ENCODE measurements at places on chromosomes 1 and 21.

GRCh38 chr1:212107481-212107880, 71.9 kb downstream of the DTL start:
- no peak for DNase-seq

DNA sequence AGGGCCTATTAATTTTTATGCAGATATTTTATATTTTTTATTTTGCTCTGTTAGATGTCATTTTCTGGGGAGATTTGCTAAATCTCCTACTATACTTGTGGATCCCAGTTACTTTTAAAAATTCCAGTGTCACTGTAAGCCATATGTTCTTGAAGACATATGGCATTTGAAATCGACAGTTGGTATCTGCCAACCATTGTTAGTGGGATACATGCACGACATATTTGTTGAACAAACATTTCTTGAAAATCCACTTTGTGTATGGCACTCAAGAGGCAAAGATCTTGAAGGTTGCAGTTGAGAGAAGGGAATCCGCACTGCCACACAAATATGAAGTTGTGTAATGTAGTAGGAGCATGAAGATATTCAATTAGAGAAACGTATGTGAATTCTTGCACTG, 287.7 kb downstream of the HHAT start:
- no peak for DNase-seq

- DNase-seq: peak; percentile 53
Observed at GRCh38 chr1:225882694-225883615, 775 bp upstream of the TMEM63A start.

- no peak for DNase-seq
Observed at GRCh38 chr1:79741720-79742421, 735.3 kb upstream of the ADGRL4 start.

DNA sequence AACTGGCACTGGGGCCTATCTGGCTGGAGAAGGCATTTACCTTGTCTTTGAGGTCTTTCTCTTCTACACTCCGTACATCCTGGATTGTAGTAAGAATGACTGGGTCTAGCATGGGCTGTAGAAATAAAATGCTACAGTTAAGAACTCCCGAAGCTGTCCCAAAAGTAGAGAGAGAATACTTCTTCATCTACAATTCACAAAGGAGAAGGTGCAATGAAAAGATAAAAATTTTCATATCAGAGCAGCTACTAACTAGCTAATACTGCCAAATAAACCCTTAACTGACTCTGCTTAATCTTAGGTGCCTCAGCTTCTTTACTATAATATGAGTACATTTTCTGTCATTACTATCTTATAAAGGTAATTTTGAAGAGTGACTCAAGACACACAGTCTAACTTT, 55.6 kb downstream of the USP24 start:
- peak; percentile 69 for DNase-seq

GRCh38 chr1:188817814-188818213, 1659.8 kb downstream of the BRINP3 start:
- no peak for DNase-seq

DNA sequence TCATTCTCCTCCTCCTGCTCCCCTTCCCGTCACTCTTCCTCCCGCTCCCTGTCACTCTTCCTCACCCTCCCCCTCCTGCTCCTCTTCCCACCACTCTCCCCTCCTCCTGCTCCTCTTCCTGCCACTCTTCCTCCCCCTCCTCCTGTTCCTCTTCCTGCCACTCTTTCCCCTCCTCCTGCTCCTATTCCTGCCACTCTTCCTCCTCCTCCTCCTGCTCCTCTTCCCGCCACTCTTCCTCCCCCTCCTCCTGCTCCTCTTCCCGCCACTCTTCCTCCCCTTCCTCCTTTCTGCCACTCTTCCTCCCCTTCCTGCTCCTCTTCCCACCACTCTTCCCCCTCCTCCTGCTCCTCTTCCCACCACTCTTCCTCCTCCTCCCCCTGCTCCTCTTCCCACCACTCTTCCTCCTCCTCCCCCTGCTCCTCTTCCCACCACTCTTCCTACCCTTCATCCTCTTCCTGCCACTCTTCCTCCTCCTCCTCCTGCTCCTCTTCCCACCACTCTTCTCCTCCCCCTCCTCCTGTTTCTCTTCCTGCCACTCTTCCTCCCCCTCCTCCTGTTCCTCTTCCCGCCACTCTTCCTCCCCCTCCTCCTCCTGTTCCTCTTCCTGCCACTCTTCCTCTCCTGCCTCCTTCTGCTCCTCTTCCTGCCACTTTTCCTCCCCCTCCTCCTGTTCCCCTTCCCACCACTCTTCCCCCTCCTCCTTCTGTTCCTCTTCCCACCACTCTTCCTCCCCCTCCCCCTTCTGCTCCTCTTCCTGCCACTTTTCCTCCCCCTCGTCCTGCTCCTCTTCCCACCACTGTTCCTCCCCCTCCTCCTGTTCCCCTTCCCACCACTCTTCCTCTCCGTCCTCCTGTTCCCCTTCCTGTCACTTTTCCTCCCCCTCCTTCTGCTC, 28.7 kb upstream of the ARTN start:
- DNase-seq: no peak

- peak; percentile 13 for DNase-seq
Observed at GRCh38 chr1:197213193-197213592, 54.9 kb upstream of the CRB1 start.

- DNase-seq: no peak
Observed at GRCh38 chr1:39701049-39701439, 9.8 kb upstream of the HPCAL4 start.

GRCh38 chr1:111903871-111904449, 85.5 kb downstream of the KCND3 start:
- no peak for DNase-seq

DNA sequence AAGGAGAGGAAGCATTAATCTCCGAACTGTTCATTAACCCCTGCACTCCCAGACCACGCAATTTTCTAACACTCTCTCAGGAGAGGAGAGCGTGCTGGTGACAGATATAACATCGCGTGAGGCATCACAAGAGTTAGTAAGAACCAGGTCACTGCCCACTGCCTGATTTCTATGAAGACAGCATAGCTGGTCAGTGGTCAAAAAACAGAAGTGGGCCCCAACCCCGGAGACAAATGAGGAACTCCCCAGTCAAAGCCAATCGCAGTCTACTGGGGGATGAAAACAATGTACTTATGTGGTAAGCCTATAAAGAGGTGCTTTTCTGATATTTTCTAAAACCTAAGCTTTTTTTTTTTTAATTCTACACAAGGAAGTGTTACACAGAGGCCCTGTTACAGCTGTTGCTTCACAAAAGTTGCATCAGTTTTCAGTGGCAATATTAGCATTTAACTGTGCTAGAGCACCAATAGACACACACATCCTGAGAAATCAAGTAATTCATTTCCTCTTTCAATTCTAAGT, 231.8 kb upstream of the IRF2BP2 start:
- peak; percentile 52 for DNase-seq

DNA sequence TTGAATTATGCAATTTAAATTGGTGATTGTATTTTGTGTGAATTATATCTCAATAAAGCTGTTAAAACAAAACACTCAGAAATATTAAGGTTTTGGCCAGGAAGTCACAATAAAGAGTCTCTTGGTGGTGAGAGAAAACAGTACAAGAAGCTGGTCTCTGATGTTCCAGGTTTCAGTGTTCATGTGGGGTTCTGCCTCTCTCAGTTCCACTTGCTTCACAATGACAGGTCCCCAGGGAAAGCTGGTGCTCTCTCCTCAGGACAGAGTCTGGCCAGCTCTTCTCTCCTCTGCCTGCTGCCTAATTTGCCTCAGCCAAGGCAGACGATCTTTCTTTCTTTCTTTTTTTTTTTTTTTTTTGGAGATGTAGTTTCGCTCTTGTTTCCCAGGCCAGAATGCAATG, 342.9 kb upstream of the PLXNA2 start:
- no peak for DNase-seq

GRCh38 chr1:95124342-95124741, 7.2 kb downstream of the TLCD4 start:
- no peak for DNase-seq

DNA sequence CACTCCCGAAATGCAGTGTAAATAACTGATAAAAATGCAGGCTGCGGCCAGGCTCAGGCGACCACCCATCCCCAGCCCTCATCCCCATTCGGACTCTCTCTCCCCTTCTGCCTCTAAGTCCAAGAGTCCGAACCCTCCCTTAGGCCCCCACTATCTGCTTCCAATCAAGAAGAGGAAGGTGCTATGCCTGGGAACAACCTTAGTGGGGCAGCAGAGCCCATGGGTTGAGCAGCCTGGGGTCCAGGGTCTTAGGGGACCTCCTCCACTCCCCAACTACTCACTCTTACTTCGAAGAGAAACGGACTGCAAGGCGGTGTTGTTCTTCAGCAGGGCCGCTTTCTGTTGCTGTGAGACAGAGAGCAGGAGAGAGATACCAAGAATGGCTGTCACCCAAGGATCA, 12.2 kb downstream of the ARHGEF2 start:
- no peak for DNase-seq

DNA sequence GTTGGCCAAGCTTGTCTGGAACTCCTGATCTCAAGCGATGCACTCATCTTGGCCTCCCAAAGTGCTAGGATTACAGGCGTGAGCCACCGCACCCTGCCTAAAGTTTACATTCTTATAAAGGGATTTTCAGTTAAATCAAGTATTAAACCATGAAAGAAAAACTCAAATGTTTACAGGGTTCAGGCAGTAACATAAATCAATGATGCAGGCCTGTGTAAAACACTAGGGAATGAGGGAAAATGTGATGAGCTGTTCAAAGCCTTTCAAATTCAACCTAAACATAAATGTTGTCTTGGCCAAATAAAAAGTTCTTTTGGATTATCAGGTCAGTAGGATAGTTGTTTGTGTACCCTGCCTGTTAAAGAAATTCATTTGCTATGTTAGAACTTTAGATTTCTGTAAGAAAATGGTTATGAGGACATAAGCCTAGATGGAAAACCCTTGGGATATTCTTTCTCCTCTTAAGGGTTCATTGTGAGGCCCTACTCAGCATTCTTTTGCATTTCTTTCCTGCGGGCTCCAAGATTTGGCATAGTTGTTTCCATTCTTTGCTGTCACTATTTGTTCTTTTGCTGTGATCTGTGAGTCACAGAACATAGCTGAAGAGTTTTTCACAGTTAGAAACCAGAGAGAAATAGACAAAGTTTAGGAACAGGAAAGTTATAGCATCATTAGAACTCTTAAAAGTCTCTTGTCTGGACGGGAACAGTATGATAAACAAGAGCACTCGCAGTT, 8.9 kb upstream of the ZRANB2 start:
- DNase-seq: no peak

- no peak for DNase-seq
Observed at GRCh38 chr1:245615001-245615400, 460.2 kb downstream of the KIF26B start.

GRCh38 chr1:153640861-153641260, 7.0 kb downstream of the CHTOP start:
- no peak for DNase-seq

DNA sequence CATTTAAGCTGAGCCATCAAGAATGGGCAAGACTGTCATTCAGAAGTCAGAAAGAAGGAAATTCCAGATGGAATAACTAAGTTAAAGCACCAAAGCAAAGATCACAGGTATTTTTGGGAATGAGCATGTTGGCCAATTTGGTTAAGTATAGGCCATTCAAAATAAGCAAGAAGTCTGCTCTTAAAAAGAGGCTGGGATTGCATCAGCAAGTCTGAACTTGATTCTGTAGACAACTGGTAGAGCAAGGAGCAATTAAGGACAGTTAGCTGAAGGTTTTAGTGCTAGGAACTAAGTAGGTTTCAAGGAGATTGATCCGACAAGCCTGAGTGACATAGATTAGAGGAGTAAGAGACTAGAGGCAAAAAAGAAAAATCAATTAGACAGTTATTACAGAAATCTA, 8.4 kb downstream of the ANKRD45 start:
- DNase-seq: no peak

DNA sequence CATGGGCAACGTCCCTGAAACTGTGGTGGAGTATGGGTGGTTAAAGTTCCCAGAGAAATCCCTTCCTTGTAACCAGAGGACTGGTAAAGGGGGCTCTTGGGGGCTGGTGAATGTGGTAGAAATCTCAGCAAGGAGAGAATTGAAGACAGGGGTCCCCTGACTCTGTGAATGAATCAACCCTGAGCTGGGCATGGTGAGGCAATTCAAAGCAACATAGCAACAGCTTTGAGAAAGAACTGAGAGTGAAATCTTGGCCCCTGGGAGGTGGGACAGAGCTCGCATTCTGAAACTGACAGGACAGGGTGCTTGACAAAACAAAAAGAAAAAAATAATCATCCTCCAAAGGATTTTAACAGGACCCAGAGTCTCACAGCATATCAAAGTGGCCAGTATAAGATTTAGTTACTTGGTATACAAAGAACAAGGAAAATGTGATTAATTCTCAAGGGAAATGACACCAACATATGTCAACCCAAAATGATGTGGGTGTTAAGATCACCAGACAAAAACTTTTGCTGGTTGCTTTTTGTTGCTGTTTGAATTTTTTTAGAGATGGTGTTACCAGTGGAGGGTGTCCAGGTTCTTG, 11.7 kb upstream of the SUMO3 start:
- no peak for DNase-seq

- peak; percentile 33 for DNase-seq
Observed at GRCh38 chr1:1889847-1890505, 911 bp downstream of the GNB1 start.

DNA sequence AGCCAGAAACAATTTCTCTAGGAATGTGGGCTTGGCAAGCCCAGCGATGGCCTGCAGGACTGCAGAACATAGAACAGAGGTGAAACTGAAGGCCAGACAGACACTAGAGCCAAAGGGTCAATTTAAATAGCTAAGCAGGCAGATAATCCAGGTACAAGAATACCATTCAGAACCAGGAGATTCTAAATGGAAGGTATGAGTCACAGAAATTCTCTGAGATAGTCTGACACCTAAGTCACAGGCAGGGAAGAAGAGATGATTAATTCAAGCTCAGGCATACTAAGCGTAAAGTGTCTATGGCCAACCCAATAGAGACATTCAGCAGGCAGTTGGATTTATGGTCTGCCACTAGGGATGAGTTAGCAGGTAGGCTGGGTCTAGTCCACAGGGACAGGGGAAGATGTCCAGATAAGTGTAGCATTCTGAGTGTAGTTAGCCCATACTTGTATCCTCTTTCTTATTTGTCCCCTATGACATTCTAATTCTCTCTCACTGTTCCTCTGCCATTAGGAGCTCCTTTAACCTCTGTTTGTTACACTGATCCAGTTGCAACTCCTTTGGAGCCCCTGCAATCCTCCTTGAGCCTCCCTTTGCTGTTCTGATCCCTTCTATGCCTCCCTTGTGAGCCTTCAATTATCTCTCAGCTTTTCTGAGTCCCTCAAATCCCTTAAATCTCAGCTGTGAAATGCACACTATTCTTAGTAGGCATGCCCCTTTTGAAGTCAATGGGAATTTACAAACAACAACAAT, 383.8 kb downstream of the LMO4 start:
- no peak for DNase-seq

DNA sequence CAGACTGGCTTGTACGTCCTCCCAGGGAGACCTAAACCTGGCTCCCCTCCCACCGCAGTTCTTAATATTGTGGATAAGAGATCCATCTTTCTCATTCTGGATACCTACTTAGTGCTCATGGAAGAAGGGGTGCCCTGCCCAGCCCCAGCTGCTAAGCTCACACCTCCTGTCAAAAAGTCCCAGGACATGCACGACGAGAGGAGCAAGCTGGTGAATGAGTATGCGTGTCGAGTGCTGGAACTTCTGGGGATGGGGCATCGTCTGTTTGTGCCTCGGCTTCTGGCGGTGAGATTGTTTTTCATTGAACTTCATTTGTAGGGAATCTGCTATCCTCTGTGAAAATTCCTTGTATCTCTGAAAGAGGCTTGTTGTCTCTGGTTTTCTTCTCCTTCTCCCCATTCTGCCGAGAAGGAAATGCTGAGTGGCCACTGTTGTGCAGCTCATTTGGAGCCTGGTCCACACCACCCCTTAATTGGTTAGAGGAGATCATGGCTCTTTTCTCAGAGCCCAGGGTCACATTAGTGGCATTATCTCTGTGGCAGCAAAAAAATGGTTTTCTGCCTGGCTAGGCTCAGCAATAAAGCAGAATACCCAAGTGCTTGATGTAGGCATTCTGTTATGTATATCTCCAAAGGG, 199.4 kb upstream of the CACYBP start:
- no peak for DNase-seq
